ENCODE measurements at places on chromosomes 13 and 19.

- DNase-seq: no peak
Observed at GRCh38 chr13:110285991-110286832, 20.7 kb downstream of the COL4A1 start.

- no peak for DNase-seq
Observed at GRCh38 chr19:45419396-45419795, 4.3 kb downstream of the ERCC1 start.

DNA sequence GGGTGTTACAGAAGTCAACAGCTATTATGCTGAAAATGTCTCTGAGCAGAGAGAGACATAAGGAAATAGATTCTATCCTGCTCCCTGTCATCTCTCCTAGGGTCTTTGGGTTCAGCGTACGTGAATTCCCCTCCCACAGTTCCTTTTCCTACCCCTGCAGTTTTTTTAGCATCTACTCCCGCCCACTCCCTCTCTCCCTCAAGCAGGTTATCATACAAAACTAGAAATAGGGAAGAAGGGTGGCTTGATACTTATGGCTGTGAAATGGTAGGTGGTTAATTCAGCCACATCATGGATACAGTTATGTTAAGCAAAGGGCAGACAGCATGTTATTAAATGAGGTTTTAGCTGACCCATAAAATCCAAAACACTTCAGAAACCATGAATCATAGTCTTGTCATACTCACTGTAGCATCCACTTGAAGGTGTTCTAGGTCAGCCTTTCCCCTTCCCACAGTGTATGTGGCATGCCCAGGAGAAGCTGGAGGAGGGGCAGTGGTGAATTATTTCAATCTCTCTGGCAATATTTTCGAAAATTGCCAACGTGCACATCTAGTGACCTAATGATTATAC is 236.8 kb upstream of the SERP2 start:
- DNase-seq: no peak

- peak; percentile 61 for DNase-seq
Observed at GRCh38 chr13:43023289-43023963, at the start of gene DNAJC15. TSS of gene DNAJC15 (plus strand) at chr13:43023586. CDS start at chr13:43023627, 41 bp downstream.
